ENCODE measurements at places on chromosomes 16 and 17.

- no peak for DNase-seq
Measured at GRCh38 chr17:30954046-30954830, 16.6 kb upstream of the RNF135 start.

DNA sequence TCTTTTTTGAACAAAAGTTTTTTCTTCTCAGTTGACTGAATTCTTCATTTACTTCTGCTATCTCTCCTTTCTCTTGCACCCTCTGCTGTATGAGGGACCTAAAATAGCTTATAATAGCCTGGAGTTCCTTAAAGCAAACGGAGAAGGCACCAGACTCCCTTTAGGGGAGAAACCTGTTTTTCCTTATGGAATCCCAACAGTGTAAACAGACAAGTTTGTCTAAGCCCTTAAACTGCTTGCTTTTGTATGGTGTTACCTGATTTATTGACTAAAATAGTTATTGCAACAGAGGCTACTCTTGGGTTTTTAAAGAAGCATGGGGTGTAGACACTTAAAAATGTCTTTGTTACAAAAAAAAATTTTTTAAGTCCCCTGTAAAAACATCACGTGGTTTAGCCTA lies 12.9 kb upstream of the TRIM25 start:
- no peak for DNase-seq

DNA sequence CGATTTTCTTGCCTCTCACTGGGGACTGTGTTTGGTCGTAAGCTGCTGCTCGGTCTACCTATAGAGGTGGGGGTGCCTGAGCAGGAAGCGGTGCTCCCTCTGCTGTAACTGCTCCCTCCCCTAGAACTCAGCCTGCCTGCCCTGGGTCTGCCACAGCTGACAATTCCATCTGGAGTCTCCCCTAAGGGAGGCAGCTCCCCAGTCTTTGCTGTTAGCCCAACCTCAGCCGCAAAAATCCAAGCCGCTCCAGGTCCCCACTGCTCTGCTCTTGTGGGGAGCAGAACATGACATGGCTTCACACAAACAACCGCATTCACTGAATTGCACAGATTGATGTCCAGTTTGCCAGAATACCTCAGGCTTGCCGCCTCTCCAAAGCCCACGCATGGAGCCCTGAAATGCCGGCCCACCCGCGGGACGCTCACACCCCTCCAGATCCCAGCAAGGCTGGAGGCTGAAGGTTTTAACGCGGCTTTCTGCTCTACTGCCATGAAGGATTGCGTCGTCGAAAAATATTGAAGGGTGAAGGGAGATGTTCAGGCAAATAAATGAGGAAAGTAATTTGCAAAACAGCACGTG lies 221.5 kb upstream of the FOXF1 start:
- DNase-seq = no peak

DNA sequence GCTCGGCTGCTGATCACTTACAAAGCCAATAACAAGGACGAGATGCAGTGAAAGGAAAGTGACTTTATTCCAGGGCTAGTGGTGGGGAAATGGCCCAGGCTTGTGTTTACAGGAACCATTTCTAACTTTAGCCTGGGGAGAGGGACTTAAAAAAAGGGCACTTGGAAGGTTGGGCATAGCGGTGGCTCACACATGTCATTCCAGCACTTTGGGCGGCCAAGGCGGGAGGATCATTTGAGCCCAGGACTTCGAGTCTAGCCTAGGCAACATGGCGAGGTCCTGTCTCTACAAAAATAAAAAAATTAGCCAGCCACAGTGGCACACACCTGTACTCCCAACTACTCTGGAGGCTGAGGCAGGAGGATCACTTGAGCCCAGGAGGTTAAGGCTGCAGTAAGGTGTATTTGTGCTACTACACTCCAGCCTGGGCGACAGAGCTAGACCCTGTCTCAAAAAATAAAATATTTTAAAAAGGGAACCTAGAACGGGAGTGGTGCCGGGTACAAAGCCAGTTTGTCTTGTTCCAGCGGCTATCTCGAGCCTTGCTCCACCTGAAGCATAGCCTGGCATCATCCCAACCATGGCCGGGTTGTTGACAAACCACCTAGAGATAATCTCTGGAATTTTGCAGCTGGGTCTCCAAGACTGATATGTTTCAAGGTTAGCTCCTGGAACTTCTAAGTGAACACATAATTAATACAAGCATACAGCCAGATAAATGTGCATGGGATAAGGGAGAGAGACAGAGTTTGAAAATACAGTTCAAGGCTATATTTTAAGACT lies 5.7 kb upstream of the TVP23A start:
- no peak for DNase-seq

DNA sequence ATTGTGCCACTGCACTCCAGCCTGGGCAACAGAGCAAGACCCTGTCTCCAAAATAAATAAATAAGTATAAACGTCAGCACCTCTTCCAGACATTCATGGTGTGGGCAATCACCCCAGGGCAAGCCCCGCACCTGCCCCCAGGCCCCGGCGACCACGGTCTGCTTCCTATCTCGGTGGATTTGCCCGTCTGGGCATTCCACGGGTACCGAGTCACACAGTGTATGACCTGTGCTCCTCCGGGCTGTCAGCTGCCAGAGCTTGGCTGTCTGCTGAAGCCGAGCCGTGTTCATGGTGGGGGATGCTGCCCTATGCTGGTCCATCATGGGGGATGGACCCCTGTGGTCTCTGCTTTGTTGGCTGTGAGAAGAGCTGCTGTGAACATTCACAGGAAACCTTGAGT lies 15.4 kb downstream of the CYBC1 start:
- no peak for DNase-seq
